ENCODE measurements at places on chromosomes 11 and 22.

- peak; percentile 63 for DNase-seq
These were observed 51.5 kb downstream of the FAM181B start for GRCh38 chr11:82682003-82682751.

- DNase-seq = no peak
These were observed 14.8 kb upstream of the P2RY2 start for GRCh38 chr11:73203322-73203721.

DNA sequence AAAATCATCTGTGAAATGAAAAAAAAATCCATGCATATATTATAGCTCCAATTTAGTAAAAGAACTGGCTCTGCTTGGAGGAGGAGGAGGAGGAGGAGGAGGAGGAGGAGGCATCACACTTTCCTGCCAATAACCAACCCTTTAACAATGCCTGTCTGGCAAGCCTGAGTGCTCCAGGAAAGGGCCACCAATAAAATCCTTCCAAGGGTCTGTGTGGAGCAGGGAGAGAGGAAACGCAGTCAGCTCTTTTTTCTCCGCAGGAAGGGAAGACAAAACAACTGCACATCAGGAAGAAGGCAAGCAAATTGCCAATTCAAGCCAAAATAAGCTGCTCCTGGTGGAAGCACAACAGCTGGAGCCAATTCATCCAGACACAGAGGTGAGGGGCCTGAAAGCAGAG lies 139.0 kb downstream of the KCNC1 start:
- no peak for DNase-seq

- DNase-seq = no peak
These were observed 376.8 kb downstream of the TBC1D22A start for GRCh38 chr22:47139013-47139789.

GRCh38 chr11:72209101-72209500 lies 7.5 kb upstream of the FOLR2 start:
- no peak for DNase-seq

DNA sequence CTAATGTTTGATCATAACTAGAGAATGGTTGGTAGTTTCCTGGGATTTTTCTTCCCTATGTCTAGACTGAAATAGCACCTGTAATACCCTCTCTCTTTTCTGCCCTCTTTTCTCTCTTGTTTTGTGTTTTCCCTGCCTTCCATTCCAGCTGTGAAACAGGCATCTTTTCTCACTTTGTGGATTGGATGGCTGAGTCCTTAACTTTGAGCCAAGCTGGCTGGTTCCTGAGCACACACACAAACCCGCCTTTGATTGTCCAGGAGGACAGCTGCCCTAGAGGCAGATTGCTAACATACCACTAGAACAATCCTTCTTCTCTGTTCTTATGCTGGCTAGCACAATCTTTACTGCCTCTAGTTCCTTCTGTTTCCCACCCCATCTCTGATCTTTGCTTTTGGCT lies 17.7 kb downstream of the CTNND1 start:
- DNase-seq = peak; percentile 81

- no peak for DNase-seq
These were observed 70.8 kb downstream of the NTM start for GRCh38 chr11:131441051-131441810.

GRCh38 chr11:115183830-115184229 lies 320.4 kb downstream of the CADM1 start:
- DNase-seq = no peak

DNA sequence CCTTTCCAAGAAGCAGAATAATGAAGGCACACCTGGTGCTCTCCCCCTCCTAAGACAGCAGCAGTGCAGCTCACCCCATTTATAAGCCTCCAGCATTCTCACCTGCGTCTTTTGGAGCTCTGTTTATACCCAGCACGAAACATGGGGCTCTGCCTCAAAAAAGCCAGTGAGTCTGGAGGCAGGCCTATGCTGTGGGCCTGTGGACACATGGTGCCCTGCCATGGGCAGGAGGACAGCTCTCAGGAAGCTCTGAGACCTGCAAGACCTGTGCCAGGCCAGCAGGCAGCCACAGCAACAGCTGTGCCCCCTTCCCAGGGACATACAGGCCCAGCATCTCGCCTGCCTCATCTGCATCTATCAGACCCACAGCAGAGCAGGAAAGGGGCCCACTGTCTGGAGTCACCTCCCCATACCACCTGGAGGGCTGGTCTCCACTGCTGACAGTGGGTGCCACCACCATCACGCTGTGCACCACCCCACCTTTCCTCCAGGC lies 64.2 kb downstream of the DGCR2 start:
- no peak for DNase-seq

GRCh38 chr22:48070760-48071159 lies 1308.3 kb downstream of the TBC1D22A start:
- DNase-seq = no peak

- no peak for DNase-seq
These were observed 66.2 kb downstream of the THAP12 start for GRCh38 chr11:76314741-76315090.

- DNase-seq = no peak
These were observed 48.4 kb downstream of the INSC start for GRCh38 chr11:15163136-15163535.

- DNase-seq = no peak
These were observed 20.3 kb downstream of the TMPRSS5 start for GRCh38 chr11:113685654-113686359.

- no peak for DNase-seq
These were observed 108.9 kb downstream of the CD44 start for GRCh38 chr11:35247863-35248262.

- DNase-seq = no peak
These were observed 102.7 kb downstream of the PHF21B start for GRCh38 chr22:44906999-44907644.

DNA sequence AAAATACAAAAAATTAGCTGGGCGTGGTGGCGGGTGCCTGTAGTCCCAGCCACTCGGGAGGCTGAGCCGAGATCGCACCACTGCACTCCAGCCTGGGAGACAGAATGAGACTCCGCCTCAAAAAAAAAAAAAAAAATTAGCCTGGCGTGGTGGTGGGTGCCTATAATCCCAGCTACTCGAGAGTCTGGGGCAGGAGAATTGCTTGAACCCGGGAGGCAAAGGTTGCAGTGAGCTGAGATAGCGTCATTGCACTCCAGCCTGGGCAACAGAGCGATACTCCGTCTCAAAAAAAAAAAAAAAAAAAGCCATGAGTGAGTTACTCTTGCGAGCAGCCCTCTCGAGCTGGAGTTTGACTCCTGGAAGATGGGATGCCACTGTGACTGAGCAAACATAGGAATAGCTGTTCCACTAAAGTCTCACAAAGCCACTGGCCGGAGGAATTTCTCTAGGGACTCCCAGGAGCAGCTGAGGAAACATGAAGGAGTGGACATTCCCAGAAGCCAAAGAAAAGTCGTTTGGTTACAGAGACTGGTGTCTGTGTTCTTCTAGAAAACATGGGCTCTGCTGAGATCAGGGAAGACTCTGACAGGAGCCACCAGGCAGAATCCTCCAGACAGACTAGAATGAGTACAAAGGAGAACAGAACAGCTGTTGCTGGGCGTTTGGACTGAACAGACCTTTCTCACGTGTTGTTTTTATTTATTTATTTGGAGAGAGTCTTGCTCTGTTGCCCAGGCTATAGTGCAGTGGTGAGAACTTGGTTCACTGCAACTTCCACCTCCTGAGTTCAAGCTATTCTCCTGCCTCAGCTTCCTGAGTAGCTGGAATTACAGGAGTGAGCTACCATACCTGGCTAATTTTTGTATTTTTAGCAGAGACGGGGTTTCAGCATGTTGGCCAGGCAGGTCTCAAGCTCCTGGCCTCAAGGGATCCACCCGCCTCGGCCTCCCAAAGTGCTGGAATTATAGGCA lies 32.4 kb upstream of the MYH9 start:
- no peak for DNase-seq

GRCh38 chr11:126494831-126495230 lies 139.3 kb downstream of the ST3GAL4 start:
- no peak for DNase-seq

- no peak for DNase-seq
These were observed 274.9 kb upstream of the CADM1 start for GRCh38 chr11:115778928-115779650.

- no peak for DNase-seq
These were observed 7.8 kb upstream of the L3MBTL2 start for GRCh38 chr22:41197038-41197972.

DNA sequence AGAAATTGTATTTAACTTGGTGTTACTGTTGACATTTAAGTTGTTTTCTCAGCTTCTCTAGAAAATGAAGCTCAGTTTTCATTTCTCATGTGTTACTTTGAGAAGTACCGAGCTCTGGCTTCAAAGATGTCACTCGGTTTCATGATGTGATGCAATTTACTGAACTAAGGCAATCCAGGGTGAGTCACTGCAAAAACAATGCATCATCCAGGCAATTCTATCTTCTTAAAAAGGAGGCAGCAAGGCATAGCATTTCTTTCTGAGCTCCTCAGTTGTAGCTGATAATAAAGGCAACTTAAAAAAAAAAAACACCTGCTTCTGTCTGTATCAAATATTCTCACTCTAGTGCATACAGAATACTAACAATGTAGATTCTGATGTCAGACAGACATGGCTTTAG lies 91.1 kb upstream of the KCNA4 start:
- no peak for DNase-seq

DNA sequence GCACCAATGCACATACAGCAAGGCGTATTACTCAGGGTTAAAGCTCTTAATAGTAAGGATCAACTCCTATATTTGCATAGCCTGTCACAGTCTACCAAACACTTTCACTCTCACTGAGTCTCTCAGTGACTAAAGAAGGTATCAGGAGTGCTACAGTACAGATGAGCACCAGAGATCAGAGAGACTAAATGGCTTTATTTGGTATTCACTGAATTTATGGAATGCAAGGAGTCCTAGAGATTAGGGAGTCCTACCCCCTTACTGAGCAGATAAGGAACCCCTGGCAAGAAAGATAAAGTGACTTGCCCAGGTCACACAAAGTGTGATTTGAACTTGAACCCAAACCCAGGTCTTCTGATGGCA lies 396.4 kb upstream of the CCDC90B start:
- no peak for DNase-seq

DNA sequence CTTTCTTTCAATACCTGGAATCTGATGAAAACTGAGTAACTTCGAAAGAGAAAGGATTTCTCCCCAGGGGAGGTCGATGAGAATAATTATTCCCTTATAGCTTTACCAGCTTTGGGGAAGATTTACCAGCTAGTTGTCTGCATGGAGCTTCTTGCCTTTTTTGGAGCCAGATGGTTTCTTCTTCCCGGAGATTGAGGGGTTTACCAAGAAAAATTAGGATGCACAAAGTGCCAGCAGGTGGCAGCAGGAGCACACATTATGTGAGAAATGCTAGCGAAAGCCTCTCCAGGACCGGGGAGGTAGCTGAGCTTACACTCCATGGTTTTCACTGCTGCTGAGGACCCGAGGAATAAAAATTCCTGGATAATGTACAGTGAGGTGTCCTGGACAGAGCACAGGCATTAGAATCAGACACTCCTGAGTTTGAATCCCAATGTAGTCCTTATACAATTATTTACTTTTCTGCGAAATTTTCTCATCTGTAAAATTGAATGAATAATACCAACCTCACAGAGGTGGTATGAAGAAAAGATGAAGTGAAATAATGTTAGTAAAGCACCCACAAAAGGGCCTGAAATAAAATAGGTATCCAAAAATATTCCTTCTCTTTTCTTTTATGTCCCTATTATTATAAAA lies 46.0 kb upstream of the PARVA start:
- DNase-seq = peak; percentile 70

- DNase-seq = no peak
These were observed 92.8 kb upstream of the TEAD1 start for GRCh38 chr11:12581416-12581815.

DNA sequence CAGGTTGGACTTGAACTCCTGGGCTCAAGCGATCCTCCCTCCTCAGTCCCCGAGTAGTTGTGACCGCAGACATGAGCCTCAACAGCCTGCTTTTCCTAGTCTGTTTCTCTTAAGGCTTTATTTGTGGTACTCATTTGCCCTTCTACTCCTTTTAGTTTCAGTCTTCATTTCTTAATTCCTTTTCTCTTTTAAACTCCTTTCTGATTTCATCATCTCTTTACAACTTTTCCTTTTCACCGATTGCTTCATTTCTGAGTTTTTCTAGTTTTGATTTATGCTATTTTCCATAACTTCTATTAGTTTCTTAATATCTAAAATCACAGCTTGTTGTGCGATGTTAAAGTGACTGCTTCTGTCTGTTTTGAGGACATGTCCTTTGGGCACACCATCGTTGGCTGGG lies 17.3 kb upstream of the MRGPRF start:
- no peak for DNase-seq

DNA sequence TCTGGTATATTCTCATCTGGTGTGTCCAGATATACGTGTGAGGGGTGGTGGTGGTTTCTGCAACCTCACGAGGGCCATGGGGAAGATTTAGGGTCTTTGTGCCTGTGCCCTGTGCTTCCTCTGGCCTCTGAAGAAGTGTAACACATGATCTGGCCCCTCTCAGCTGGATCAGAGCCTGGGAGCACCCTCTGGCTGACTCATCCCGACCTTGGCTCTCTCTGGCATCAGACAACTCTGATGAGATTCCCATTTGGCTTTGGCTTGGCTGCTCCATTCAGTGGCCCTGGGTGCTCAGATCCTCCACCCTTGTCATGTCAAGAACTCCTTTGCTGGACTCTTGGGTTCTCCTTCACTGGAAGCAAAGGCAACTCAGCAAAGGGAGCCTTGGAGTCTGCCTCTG lies 45.2 kb downstream of the RASSF10 start:
- DNase-seq = no peak

- no peak for DNase-seq
These were observed 13.5 kb downstream of the MCAT start for GRCh38 chr22:43129426-43130425.

DNA sequence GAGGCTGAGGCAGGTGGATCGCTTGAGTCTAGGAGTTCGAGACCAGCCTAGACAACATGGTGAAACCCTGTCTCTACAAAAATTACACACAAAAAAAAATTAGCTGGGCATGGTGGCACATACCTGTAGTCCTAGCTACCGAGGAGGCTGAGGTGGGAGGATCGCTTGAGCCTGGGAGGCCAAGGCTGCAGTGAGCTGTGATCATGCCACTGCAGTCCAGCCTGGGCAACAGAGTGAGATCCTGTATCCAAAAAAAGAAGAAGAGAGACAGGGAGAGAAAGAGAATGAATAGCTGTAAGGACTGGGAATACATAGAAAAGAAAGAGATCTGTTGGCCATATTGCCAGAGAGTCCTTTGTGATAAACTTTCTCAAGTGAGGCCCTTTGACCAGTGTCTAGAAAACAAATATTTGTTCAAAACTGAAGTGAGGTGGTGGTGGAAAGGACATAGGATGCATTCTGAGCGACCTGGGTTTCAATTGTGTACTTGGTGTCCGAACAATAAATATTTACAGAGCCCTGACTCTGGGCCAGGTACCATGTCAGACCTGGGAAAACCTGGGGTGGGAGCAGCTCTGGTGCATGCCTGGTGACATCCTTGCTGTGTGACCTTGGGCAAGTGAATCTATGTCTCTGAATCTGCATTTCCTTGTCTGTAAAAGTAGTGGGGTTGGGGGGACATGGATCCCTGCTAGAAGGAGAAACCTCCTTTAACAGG lies 89.6 kb upstream of the CRYBB3 start:
- DNase-seq = no peak

GRCh38 chr11:46229230-46229629 lies 48.2 kb upstream of the CREB3L1 start:
- no peak for DNase-seq

GRCh38 chr11:75697906-75698581 lies 19.6 kb upstream of the MOGAT2 start:
- DNase-seq = no peak

- DNase-seq = no peak
These were observed 783.6 kb downstream of the BRD1 start for GRCh38 chr22:49044091-49044490.

- no peak for DNase-seq
These were observed 5.6 kb downstream of the SLC35C1 start for GRCh38 chr11:45810431-45811108.

All from NT2/D1 (cell line).